ENCODE measurements at places on chromosomes 3 and 15. TPM values are rescaled to one million over a fixed set of nuclear protein-coding genes. Genes with fewer than 3 reads are reported as not detected.

DNA sequence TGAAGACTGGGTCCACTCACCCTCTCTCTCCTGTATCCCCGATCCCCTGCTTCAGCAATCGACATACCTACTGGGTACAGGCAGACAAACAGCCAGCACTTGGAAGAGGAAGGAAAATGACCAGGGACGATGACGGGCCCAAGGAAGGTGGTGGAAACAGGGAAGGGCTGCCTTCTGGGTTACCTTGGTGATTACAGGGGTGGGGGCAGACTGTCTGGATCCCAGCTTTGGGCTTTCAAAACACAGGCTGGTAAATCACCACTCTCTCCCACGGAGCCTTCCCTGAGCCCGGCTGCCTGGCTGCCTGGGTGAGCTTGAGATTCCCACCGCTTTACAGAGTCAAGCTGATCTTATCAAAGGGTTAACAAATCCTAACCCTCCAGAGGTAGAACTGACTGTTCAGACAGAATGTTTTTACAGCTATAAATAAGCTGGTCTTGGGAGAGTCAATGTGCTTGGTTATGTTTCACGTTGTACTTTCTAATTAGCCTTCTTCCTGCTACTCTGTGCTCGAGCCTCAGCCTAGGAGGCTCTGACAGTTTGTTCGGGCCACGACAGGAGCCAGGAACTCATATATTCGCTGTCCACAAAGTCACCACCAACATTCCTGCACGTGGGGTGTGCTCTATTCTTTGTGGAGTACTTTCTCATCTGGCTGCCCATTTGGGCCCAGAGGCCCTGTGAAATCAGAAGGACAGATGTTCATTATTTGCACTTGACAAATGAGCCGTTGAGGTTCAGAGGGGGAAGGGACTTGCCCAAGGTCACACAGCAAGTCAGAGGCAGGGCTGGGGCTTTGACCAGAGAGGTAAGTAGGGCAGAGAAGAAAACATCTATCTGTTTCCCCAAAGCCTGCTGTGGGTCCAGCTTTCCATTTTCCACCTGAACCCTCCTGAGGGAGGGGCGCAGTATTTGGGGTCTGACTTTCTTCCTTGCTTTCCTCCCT lies 63.5 kb downstream of the FEM1B start:
- no peak for DNase-seq

DNA sequence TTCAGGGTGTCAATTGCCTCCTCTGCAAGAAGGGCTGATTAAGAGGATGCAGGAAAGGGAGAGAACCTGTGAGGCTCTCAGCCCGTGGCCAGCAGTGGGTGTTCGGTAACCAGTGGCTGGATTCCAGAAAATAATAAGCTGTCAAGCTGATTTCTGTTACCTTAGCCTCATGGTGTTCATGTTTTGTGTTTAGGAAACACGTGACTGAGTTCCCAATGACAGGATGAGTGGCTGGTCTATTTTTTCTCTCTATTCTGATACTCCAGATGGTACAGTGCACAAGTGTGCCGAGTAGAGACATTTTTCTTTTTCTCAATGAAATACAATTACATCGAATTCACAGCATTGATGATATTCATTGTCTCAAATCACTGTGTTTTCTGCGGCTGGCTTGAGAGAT lies 43.6 kb downstream of the EDEM1 start:
- no peak for DNase-seq

DNA sequence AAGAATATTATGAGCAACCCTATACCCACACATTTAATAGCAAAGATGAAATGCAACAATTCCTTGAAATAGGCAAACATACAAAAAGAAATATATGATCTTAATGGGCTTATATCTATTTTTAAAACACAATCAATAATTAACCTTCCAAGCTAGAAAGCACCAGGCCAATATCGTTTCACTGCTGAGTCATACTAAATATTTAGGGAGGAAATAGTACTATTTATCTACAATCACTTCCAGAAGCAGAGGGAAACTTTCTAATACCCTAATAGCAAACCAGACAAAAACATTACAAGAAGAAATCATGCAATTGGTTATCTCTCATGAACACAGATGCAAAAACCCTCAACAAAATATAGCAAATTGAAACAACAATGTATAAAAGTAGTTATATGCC lies 207.8 kb downstream of the MTHFS start:
- DNase-seq = no peak

DNA sequence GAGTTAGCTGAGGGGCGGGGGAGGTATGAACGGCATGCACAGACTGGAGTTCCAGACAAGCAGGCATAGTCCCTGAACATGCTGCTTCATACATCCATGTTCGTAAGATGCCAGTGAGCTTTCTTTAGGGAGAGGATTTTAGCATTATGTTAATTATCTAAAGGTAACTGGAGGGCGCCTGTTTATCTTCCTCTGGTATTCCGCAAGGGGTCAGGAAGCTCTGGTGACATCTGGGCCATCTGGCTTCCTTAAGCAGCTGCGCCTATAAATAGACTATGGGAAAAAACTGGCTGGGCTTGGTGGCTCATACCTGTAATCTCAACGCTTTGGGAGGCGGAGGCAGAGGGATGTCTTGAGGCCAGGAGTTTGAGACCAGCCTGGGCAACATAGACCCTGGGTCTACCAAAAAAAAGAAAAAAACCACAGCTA lies 1.5 kb upstream of the FBXO22 start:
- DNase-seq = no peak

DNA sequence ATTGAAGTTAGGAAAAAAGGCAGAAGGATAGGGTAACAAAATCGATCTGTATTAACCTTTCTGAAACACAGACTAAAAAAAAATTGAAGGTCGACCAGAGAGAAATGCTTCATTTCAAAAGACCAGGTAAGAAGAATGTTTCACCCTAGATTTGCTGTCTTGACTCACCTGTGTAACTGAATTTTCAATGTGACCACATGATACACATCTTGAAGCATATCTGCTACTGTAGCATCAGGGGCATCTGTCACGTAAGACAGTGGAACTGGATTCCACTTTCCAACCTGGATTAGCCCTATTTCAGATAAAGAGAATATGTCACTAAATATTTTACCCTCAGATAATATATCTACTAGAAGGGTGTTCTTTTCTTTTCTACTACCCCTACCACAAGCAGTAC lies 9.3 kb downstream of the SATB1 start:
- DNase-seq = no peak

GRCh38 chr3:49634736-49635135 lies 39.4 kb upstream of the APEH start:
- no peak for DNase-seq

DNA sequence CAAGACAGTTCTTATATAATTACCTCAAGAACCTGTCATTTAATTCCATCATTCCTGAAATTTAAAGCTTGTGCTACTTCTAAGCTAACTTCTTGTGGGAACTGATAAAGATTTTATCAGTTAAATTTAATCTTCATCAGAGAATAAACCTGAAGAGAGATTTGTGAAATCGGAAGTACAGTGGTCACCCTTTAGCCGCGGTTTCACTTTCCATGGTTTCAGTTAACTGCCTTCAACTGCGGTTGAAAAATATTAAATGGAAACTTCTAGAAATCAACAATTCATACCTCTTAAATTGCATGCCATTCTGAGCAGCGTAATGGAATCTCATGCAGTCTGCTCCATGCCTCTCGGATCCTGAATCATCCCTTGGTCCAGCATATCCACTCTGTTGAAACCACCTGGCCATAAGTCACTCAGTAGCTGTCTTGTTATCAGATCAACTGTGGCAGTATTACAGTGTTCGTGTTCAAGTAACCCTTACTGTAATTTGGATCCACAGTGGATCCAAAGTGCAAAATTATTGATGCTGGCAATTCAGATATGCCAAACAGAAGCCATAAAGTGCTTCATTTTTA lies 626.1 kb downstream of the CADM2 start:
- DNase-seq = no peak

GRCh38 chr3:131658771-131659170 lies 156.0 kb upstream of the MRPL3 start:
- DNase-seq = no peak

- peak; percentile 39 for DNase-seq
These were observed 32.8 kb downstream of the MYH15 start for GRCh38 chr3:108477511-108478147.

DNA sequence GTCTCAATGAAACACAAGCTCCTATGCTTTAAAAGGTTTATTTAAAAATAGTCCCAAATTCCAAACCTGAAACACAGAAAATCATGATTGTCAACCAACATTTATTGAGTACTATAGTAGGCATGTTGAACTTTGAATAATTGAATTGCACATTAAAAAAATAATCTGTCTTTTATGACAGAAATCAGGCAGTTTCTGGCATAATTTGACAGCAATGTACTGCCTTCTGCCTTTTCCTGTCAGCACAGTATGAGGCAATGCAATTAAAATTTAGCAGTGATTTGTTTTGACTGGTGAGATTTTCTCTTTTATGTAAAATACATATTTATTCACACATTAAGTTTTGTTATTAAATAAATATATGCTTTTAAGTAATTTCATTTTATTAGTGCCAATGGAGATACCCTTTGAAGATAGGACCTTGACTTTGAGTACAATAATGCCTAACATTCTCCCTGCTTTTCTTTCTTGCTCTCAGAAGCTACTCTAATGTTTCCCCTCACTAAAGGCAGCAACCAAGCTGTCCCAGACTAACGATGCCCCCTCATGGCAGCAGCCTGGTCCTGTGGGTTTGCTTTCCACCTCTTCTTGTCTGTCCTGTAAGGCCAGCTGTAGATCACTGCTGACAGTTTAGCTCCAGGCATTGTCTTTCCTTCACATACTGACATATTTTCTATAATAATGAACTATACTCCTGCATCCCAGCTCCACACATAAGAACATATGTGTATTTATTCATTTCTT lies 346.7 kb downstream of the IL20RB start:
- DNase-seq = no peak

DNA sequence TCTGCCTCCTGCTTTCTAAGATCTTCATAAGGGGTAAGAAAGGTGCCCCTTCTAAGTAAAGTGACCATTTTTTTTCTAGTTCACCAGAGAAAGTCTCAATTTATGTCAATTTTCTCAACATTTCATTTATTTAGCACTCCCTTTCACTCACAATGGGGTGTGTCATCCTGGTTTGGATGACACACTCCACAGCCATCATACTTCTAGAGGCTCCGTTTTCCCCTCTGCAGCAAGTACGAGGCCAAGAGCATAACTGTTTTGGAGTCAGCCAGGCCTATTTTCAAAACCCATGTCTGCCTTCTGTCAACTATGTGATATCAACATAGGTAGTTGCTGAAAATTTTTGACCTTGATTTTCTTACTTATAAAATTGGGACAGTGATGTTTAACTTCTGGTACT lies 703.2 kb downstream of the NLGN1 start:
- no peak for DNase-seq

- DNase-seq = no peak
These were observed 61.0 kb downstream of the TPRA1 start for GRCh38 chr3:127529346-127530188.

- no peak for DNase-seq
These were observed 94.5 kb downstream of the MESD start for GRCh38 chr15:80895091-80895490.

DNA sequence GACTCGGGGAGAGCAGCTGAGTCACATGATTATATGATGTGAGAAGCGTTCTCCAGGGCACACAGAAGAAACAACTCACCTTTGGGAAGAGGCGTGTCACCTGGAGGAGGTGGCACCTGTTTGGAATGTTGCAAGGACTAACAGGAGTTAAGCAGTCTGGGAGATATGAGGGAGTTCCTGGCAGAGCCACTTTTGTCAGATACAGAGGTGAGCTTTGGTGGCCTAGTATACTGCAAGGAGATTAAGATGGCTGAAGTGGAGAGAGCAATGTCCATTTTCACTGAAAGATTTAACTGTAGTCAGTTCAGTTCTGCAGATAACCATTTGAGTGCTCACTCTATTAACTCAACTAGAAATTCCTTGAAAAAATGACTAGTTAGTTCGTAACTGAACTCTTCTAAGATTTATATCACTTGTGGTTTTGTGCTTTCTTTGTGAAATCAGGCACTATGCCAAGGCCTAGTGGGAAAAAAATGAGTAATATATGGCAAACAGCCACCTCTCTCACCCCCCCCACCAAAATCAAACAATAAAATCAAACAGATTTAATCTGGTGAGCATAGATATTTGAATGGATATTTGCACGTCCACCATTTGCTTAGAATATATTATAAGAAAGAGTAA lies 61.3 kb downstream of the CRYBG3 start:
- no peak for DNase-seq

The HGD gene
- 73.4 TPM for polyA plus RNA-seq

The CFAP100 gene
- 3.3 TPM for polyA plus RNA-seq

The HESX1 gene
- 3.6 TPM for polyA plus RNA-seq

Data from renal cortex interstitium (tissue), 15 donors.